ENCODE measurements at places on chromosomes 1 and 21.

- DNase-seq = no peak
Observed at GRCh38 chr1:171780583-171781175, 781 bp upstream of the METTL13 start.

DNA sequence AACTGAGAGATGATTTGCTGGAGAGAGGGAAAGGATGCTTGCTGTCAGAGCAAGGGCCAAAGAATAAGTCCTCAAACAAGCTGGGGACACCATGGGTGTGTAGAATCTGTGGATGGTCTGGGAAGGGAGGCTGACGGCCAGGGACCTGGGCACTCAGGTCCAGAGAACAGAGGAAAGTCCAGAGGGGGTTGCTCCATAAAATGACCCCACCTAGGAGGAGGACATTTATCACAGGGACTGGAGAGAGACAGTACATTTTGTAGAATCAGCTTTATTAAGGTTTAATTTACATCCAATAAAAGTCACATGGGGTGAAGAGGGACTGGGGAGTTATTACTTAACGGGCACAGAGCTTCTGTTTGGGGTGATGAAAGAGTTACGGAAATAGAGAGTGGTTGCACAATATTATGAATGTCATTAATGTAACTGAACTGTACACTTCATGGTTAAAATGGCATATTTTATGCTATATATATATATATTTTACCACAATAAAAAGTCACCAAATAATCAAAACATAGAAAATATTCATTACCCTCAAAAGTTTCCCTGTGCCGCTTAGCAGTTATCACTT lies 73.0 kb upstream of the ABCD3 start:
- no peak for DNase-seq

DNA sequence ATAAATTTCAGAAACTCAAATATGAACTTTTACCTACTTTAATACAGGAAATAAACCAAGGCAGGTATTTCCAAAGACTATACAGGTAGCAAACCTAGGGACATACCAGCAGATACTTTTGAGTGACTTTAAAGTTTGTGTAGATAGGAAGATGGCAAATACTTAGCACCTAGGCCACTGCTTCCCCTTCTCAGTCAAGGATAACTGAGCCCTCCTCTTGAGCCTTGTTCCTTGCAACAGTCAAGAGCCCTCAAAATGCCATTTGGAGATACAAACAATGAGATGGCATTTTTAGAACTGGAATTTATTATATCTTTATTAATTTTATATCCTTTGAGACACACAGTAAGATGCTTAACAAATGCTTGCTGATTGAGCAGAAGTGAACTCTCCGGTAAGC lies 65.9 kb downstream of the LPGAT1 start:
- no peak for DNase-seq

DNA sequence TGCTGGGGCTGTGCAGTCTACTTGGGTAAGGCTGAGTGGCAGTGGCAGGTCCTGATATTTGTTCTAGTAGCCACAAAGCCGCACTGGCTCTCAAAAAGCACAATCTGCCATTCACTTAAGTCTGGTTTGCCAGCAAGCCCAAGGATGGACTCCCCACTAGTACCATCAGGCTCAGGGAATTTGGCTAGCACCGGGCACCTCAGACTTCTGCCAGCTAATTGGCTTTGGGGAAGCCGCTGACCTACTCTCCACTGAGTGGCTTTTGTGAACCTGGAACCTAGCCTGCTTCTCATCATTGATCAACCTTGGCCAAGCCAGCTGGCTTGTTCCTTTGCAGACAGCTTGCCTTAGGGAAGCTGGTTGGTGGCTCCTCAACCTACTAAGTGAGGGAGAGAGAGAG lies 83.1 kb downstream of the ESRRG start:
- no peak for DNase-seq

DNA sequence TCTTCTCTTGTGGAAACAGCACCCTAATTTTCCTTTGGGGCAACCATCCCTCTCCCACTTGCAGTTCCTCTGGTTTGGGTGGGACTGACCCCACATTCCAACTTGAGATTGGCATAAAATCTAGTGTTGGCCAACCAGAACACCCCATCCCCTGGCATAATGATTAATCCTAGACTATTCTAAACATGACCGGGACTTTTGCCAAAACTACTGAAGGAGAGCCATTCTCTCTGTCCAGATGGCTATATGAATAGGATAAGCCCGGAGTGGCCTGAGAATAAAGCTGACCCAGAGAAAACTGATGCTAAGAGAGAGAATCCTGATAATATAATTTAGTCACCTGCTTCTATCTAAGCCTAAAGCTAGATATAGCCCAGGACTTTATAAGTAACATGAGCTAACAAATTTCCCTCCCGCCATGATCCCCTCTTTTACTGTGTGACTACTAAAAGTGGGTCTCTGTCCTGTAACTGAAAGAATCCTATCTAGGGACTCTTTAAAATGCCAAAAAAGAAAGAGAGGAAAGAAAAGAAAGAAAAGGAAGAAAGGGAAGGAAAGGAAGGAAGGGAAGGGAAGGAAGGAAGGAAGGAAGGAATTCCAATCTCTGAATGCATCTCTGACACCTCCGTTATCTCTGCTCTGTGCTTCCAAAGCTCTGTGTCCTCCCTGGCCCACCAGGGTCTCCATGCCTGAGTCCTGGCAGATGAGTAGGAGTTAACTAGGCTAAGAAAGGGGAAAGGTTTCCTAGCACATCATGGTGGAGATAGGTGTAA lies 28.0 kb upstream of the NRDC start:
- no peak for DNase-seq

DNA sequence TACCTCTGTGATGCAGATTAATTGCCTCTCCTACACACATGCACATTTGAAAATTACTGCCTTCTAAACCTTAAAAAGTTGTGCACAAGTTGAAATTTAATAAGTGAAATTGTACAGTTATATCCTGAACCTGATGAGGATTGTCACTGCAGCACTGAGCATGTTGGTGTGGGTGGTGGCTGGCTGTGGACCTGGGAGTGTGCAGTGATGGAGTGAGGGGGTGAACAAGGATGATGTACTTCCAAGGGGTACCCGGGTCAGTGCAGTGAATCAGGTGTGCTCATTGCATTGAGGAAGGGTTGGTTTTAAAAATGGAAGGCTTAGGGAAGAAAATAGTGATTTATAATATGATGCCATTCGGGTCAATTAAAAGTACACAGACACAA lies 24.1 kb downstream of the DIP2A start:
- DNase-seq = no peak

GRCh38 chr1:9737057-9737456 lies 85.5 kb downstream of the PIK3CD start:
- no peak for DNase-seq

- no peak for DNase-seq
Observed at GRCh38 chr1:150966011-150966410, 8.6 kb downstream of the CERS2 start.

DNA sequence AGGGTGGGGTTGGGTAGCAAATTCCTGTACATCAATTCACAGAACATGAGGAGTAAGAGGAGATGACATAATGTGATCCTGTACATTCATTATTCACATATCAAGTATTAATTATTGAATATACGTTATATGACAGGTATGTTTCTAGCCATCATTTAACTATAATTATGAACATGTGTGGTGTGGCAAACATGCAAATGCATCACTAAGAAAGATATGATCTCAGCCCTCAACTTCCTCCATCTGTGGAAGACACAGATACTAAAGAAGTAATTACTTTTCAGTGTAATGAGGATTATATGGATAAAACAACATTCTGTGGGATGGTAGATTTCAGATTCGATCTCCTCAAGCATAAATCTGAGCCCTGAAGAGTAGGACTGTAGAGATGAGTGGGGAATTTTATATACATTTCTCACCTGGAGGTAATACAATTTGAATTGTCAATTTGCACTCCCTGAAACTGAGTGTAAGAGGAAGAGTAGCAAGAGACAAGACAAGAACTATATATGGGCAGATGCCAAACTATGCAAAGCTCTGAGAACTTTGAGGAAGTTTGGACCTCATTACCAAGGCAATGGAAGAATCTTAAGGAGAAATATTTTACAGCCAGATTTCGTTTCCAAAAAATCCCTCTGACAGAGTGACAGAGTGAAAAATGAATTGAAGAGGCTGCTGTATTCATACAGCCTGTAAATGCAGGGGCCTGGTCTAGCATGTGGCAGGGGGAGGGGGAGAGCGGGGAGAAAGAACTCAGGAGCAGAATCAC lies 275.5 kb downstream of the TPR start:
- no peak for DNase-seq

DNA sequence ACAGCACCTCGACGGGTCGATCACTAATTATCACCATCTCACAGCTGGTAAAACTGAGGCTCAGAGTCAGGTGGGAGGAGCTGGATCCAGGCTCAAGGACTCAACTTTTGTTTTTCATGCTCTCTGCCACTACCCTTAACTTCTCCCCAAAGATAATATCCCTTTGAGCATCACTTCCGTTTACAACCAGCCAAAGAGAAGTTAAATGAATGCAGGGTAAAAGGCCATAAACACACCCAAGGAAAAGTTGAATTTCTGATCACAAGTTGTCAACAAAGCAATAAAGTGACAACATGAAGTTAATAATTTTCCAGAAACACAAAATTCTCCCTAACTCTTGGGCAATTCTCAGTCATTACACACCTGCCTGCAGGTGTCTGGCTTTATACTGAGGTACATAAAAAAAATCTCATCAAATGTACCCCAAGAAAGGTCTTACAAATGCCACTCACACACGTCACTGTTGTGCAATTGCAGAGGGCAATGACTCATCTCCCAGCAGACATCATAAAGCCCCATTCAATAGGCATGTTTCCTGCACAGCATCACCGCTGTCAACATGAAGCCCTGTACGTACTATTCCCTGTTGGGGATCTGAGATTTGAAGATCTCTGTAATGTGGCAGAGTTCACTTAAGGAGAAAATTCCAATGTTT lies 3.4 kb downstream of the OR2T11 start:
- DNase-seq = no peak

GRCh38 chr1:49864581-49864980 lies 159.2 kb downstream of the AGBL4 start:
- DNase-seq = no peak

- DNase-seq = no peak
Observed at GRCh38 chr1:175390522-175391254, 198.1 kb upstream of the KIAA0040 start.

DNA sequence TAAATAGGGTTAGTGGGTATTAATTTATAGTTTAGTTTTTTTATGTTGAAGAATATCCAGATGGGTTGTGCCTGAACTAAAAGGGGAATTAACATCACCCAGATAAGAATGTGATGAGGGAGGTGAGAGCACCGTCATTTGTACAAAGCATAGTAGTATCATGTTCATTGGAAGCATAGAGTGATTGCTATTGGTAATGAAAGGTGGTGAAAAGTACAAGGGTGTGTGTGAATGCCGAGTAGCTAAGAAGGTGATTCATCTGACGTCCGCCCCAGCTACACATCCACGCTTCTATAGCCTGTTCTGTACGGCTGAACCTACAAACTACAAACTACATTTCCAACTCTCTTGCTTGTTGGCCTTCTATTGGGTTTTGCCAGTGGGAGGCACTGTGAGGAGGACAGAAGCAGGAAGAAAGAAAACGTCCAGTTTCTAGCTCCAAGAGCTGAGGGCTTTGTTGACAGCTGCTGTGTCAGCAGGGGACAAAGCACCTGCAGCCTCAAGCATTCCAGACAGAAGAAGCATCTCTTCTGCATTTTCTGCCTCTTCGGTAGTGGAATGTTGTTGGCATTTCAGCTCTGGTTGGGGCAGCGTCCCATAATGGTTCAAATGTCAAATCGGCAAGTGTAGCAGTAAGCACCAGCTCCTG lies 404.8 kb downstream of the KCTD3 start:
- DNase-seq = no peak

- DNase-seq = no peak
Observed at GRCh38 chr1:215681041-215681440, 113.9 kb downstream of the KCTD3 start.

DNA sequence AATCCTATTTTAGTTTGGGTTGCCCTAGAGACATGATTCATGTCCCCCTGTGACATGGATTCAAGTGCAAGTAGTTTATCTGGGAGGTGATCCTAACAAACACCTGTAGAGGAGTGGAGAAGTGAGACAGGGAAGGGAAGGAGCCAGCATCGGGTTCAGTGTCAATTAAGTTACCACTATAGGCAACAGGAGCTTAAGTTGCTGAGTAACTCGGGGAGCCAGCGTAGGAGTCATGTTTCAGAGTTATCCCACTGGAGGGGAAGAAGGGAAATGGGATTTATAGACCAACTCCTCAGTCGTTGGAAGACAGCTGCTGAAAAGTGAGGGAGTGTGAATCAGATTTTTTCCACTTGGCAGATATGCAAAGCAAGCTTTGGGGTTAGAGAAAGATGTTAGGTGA lies 54.9 kb downstream of the SLC30A7 start:
- no peak for DNase-seq

DNA sequence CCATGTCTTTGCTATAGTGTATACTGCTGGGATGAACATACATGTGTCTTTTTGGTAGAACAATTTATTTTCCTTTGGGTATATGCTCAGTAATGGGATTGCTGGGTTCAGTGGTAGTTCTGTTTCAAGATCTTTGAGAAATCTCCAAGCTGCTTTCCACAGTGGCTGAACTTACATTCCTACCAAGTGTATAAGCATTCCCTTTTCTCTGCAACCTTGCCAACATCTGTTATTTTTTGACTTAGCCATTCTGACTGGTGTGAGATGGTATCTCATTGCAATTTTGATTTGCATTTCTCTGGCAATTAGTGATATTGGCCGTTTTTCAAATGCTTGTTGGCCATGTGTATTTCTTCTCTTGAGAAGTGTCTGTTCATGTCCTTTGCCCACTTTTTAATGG lies 37.5 kb upstream of the ANGPTL1 start:
- no peak for DNase-seq

DNA sequence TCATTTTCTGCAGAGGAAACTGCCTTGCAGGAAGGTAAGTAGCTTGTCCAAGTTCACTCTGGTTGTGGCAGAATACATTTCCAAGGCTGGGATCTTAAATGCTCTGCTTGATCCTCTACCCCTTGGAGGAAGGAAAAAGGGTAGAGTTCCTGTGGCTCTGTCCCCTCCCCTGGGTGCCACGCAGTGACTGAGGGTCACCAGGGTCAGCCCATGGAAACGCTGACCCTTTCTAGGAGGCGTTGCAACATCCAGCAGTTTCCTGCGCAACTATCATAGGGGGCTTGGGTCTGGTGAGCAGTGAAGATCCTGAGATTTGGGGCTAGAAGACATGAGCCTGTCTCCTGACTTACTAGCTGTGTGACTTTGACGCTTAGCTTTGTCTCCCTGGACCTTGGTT lies 29.4 kb upstream of the EPS8L3 start:
- DNase-seq = no peak

DNA sequence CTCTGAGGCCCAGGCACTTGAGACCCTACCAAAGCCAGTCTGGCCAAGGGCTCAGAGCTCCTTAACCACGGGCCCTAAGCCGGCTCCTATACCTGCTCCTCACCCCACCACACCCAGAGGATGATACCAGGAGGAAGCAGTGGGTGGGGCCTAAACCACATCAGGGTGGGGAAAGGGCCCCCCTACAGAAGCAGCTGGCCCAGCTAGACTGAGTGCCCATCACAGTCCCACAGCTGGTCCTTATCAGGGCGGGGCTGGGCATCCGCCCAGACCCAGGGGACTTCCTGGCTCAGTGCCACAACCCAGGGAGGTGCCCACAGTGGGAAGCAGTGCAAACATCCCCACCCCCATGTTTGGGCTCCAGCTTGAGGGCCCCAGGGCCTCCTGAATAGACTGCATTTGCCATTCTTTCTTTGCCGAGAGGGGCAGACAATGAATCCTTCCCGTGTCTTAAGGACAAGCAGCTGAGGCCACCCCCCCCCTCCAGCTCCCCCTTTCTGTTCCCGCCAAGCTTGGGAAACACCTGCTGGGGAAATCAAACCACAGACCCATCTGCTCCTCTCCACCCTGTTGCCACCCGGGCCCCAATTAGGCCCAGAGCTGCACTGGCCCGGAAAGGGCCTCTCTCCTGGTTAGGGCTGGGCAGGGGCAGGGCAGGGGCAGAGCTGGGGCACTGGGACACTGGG lies 6.2 kb downstream of the E2F2 start:
- peak; percentile 74 for DNase-seq

GRCh38 chr1:202673531-202673930 lies 36.7 kb downstream of the SYT2 start:
- no peak for DNase-seq
